Fibroblast of skin of right biceps (primary cell): ENCODE measurements at places on chromosomes 4 and X.

- no peak for DNase-seq
These were observed 827 bp upstream of the RTL3 start for GRCh38 chrX:78659955-78660354.

DNA sequence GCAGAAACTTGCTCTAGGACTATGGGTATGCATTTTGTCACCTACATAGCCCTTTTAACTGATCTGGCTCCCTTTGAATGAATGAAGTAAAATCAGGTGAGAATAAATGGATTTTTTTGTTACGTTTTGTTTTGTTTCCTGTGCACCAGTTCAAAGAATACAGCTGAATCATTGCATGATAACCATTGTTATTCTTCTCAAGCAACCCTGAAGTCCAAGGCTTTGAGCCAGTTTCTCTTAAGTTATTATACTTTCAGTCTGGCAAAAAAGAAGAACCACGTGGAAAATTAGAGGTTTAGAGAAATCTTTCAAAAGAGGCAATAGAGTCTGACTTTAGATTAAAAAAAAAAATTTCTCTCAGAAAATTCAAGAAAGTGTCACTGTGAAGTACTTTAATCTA, 398.6 kb upstream of the TECRL start:
- no peak for DNase-seq

GRCh38 chrX:69237236-69237635, 72.0 kb upstream of the PJA1 start:
- DNase-seq, result no peak

GRCh38 chr4:32884198-32884597, 2164.0 kb downstream of the PCDH7 start:
- DNase-seq, result peak; percentile 33

- DNase-seq, result peak; percentile 13
These were observed 150.3 kb downstream of the FBXW7 start for GRCh38 chr4:152385551-152385950.

GRCh38 chrX:40120838-40121580, 23.3 kb upstream of the BCOR start:
- no peak for DNase-seq

GRCh38 chr4:161522031-161522430, 641.8 kb downstream of the FSTL5 start:
- no peak for DNase-seq

DNA sequence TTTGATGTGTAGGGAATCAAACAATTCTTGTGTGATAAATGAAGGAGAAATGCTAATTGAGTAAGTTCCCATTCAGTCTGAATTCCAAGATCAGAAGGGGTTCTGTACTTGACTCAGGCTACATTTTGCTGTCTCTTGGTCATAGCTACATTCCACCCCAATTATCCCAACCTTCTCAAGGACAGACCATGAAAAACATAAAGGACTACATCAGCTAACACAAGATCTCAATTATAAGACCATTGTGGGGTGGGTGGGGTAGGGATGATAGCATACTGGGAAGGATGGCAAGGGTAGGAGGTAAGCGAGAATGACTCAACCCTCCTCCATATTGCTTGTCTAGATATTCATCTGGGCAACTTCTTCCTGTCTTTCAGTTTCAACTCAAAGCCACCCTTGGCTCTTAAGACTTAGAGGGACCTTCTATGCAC, 87.4 kb upstream of the ETNPPL start:
- DNase-seq, result peak; percentile 88

- no peak for DNase-seq
These were observed 48.8 kb downstream of the RBPJ start for GRCh38 chr4:26369581-26369980.

DNA sequence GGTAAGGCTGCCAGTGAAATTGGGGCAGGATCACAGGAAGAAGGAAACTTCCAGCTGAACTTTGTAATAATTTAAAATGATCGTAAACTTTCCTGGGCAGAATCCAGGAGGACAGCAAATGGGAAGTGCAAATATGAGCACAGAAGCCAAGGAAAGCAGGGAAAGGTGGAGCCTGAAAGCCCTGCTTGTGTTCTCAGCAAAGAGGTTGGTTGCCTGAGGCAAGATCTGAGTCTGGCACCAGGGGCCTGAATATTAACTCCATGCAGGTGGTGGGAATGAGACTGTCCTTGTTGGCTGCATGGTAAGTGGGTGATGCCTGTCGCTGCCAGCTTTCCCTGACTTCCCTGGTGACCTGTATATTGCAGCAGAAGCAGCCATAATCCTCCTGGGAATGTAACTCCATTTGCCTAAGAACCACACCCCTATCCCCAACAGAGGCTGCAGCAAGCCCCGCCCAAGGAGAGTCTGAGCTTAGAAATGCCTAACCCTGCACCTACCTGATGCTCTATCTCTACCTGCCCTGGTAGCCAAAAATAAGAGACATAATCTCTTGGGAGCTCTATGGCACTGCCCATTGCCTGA, 132.0 kb upstream of the HDX start:
- no peak for DNase-seq
